Left ventricle myocardium inferior (tissue), 1 donor: ENCODE measurements at places on chromosomes 7 and 10. TPM values are rescaled to one million over a fixed set of nuclear protein-coding genes. Genes with fewer than 3 reads are reported as not detected.

- H3K27ac ChIP-seq = no peak overlapping the region
- H3K4me3 ChIP-seq = no peak overlapping the region
- DNase-seq = no peak
- H3K27me3 ChIP-seq = no peaks in the 10 kb centered on the region
- H3K36me3 ChIP-seq = peaks cover 26% of the 10 kb centered on the region
Observed at GRCh38 chr7:100570954-100571828, 2.5 kb downstream of the SAP25 start.

Gene C10orf67
- 0.36 TPM for total RNA-seq

Gene TACC2
- 400 TPM for total RNA-seq

Gene ZP3
- not detected for total RNA-seq
